Stimulated activated CD4-positive, alpha-beta T cell treated with anti-CD3 and anti-CD28 coated beads, Interleukin-1b, Interleukin-23, amount 100 ng/mL, for 1 hour (primary cell): ENCODE measurements at places on chromosomes 12 and 14.

GRCh38 chr12:87795555-87795954 is 233.6 kb downstream of the C12orf50 start:
- no peak for DNase-seq

DNA sequence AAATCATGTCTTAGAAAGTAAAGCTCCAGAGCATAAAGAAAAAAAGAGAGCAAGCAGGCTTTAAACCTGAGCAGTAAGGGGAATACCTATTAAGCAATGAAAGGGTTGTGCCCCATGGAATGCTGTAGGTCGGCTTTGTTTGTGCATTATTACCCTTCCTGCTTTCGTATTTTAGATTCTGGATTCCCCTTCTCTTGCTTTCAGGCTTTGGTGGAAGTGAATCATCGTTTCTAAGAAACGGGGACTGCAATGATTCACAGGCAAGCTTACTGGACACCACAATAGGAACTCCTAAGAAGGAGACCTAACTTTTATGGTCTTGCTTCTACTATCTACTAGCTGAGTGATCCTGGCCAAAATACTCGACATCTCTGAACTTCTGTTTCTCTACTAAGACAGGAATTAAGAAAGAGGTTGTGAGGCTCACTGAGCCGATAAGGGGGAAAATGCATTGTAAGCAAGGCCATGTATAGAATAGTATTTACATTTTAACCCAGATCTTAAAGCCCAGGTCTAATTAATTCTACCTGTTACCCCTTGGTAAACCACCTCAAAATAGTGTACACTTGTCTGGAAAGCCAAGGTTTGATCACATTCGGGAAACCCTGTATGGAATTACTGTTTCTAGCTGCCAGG is 1.2 kb upstream of the BMAL2 start:
- no peak for DNase-seq

- DNase-seq: no peak
These were observed 98.2 kb downstream of the SNAPC1 start for GRCh38 chr14:61860294-61860918.

DNA sequence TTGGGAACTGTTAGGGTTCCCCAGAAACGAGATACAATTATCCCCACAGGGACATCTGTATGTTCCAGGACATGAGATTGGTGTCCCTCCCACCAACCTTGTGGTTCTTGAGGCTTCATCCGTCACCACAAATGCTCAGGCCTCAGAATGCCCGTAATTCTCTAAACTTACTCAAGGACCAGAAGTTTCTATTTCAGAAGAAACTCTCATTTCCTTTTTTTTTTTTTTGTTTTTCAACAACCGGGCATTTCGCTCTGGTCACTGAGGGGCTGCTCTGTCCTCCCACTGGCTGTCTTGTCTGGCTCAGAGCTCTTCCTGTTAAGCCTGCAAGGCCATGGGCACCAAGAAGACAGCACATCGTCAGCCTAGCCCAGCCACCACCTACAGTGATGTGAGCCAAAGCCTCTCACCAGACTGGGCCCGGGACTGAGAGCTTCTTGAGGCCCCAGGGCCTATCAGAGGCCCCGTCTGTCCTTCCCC is 36.2 kb downstream of the VDR start:
- DNase-seq: no peak

DNA sequence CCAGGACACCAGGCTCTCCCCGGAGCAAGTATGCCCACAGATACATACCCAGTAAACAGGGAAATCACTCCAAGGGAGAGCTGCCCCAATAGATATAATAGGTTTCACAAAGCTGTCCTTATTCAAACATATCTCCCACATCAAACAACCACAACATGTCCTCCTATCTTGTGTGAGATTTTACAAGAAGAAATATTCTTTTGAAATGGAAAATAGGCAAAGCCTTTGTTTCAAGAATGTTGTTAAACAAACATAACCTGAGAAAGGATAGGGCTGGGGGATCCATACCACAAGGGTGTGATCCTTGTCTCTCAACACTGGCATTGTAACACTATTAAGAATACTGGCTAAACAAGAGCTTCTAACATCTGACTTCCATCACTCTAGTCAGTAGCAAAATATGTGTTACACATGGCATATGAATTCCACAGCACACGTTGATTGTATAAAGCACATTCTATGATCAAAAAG is 32.9 kb downstream of the LGR5 start:
- no peak for DNase-seq

GRCh38 chr14:50260072-50260471 is 28.7 kb upstream of the SOS2 start:
- DNase-seq: no peak

- no peak for DNase-seq
These were observed 53.6 kb downstream of the LGMN start for GRCh38 chr14:92694807-92695206.

DNA sequence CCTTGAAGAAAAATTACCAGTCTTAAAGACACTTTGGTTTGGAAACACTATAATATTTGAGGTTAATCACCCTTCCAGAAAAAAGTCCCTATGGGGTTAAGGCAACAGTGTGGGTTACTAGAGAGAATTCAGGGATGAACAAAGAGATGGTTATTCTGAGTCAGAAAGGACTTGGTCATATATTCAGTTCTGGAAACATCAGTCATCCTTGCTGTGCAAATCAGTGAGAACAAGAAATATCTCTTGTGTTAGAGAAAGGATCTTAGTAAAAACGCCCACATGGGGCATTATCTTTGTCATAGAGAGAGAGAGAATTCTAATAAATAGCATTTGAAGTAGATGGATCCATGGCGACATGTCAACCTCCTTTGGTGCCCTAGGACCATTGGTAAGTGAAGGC is 59.4 kb upstream of the E2F7 start:
- DNase-seq: no peak
